ENCODE measurements at places on chromosomes 4 and X.

DNA sequence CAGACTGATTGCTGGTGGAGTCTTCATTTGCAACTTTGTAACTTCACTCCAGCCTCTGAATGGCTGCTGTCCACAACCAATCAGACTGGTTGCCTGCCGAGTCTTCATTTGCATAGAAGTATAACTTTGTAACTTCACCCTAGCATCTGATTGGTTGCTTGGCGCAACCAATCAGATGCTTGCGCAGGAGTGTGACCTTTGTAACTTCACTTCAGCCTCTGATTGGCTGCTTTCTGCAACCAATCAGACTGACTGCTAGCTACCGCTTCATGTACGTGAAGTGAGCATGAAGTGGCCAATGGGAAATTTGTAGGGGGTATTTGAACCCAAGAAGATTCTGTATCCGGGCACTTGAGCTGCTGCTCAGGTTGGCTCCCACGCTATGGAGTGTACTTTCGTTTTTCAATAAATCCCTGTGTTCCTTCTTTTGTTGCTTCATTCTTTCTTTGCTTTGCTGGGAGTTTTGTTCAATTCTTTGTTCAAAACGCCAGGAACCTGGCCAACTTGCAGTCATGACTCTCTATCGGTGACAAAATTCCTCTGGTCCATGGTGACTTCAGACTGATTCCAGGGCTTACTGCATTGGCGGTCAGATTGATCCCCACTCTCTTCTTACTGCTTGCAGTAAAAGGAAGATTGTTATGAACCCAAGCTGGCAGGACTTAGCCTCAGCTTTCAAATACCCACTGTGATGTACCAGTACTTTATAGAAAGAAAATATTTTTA, 46.4 kb upstream of the FGG start:
- no peak for DNase-seq

DNA sequence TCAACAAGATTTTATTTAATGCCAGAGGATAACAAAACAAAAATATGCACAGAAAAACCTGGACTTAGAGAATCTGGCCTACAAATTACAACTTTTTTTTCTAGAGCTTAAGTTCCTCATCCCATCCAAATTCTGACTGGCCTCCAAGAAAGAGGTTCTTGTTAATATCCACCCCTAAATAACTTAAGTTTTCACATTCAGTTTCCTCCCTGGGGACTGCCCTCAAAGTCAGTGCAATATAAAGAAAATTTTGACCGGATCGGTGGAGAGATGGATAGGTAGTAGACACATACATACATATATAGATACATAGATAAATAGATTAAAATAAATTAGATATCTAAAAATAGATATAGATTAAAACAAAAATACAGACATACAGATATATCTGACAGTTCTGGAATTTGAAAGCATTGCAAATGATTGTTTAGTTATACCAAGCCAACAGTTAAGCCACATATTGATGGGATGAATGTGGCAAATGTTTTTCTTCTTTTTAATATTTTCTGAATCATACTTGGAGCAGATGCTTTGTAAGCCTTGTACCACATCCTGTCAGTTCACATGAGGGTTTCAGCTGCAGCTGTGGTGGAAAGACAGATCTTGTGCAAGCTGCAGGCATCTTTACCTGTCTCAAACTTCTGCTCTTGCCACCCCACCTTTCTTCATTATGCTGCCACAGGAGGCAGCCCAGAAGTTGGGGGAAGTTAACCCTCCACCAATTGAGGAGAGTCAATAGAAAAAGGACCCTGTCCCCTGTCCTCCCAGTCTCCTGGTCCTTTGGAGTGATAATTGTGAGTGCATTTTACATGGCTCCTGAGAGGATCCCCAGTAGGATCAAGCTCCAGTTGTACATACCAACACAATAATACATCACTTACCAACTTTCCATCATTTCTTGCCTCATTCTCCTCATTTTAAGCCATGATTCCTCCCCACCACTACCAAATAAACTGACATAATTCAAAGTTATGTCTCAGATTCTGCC, 58.5 kb upstream of the PRDM8 start:
- peak; percentile 33 for DNase-seq

DNA sequence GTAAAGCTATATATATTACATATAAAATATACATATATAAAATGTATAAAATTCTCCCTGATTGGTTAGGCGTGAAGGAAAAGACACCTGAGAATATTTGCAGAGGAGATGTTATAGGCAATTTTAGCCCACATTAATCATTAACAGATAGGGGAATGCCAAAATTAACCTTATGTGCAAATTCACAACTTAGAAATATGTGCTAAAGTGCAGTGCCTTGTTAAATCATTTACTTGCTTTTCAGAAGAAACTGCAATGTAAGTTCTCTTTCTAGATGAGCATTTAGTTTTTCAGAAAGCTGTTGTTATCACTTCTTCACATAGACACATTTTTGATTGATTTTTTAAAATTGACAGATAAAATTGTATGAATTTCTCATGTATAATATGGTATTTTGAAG, 5.6 kb downstream of the TASL start:
- DNase-seq = no peak

GRCh38 chr4:82213485-82214417, 160.0 kb downstream of the HNRNPD start:
- no peak for DNase-seq

- DNase-seq = no peak
Observed at GRCh38 chr4:163165217-163166017, 1.3 kb downstream of the NAF1 start.

- no peak for DNase-seq
Observed at GRCh38 chrX:153458476-153458875, 11.9 kb downstream of the HAUS7 start.

DNA sequence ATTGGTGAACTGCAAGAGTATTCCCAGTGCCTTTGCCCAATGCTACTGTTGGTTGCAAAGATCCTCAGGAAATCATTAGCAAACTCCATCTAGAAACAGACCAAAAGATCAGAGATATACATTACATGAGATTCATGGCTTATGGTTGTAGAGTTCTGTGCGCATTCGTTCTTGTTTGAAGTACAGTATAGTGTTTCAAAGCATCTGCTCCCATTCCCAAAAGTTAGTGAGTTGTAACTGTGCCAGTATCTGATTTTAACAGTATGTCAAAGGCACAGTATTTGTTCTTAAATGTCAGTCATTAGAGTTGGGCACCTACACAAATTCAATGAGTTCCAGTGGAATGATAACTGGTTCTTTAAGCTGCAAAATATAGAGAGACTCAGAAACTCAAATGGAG, 314.7 kb upstream of the ATOH1 start:
- no peak for DNase-seq

Measured in trophoblast cell (in vitro differentiated cells and primary cell).